A549 treated with RU486 at 1 μM for 4 hours (cell line): ENCODE measurements at places on chromosomes 6 and 20. TPM values are rescaled to one million over a fixed set of nuclear protein-coding genes. Genes with fewer than 3 reads are reported as not detected.

The GGTLC1 gene
- total RNA-seq = not detected in 5 replicates

The DDO gene
- 0.07 to 0.12 TPM (median 0.09 TPM) in 3 of 5 replicates, not detected in the others for total RNA-seq

The WFDC13 gene
- not detected in 5 replicates for total RNA-seq

The ABRACL gene
- 44.7 to 66.2 TPM (median 49.0 TPM) in 5 replicates for total RNA-seq

The FIG4 gene
- 2.7 to 4.8 TPM (median 4.2 TPM) in 5 replicates for total RNA-seq

The OPRM1 gene
- total RNA-seq = not detected in 5 replicates

The SLPI gene
- 8.9 to 16.3 TPM (median 11.7 TPM) in 5 replicates for total RNA-seq

The XKR7 gene
- 0.01 TPM in 1 of 5 replicates, not detected in the others for total RNA-seq

The PPP2R5D gene
- total RNA-seq = 25.0 to 28.8 TPM (median 26.9 TPM) in 5 replicates

The GUCA1A gene
- not detected in 5 replicates for total RNA-seq

The RAMACL gene
- 0.09 to 0.18 TPM in 2 of 5 replicates, not detected in the others for total RNA-seq

The NR2E1 gene
- total RNA-seq = 0.03 TPM in 1 of 5 replicates, not detected in the others

The ASIP gene
- total RNA-seq = not detected in 5 replicates

The GNMT gene
- 0.18 to 0.24 TPM (median 0.19 TPM) in 3 of 5 replicates, not detected in the others for total RNA-seq

The SOX18 gene
- 1.3 to 2.8 TPM (median 2.5 TPM) in 5 replicates for total RNA-seq

The POFUT1 gene
- total RNA-seq = 37.2 to 44.1 TPM (median 39.1 TPM) in 5 replicates

The SMLR1 gene
- total RNA-seq = not detected in 5 replicates

The DDR1 gene
- 42.6 to 57.5 TPM (median 51.4 TPM) in 5 replicates for total RNA-seq

The VSX1 gene
- total RNA-seq = 0.74 to 1.6 TPM (median 1.1 TPM) in 5 replicates

The NKX2-2 gene
- not detected in 5 replicates for total RNA-seq

The TFAP2A gene
- total RNA-seq = 14.4 to 18.4 TPM (median 17.4 TPM) in 5 replicates

The ENPP1 gene
- 0.95 to 1.7 TPM (median 1.6 TPM) in 5 replicates for total RNA-seq

The SIRPG gene
- not detected in 5 replicates for total RNA-seq

The GSTA1 gene
- total RNA-seq = 0.26 TPM in 1 of 5 replicates, not detected in the others

The ECT2L gene
- not detected in 5 replicates for total RNA-seq

The CLIC5 gene
- total RNA-seq = not detected in 5 replicates

The PIGT gene
- total RNA-seq = 86.2 to 103 TPM (median 99.3 TPM) in 5 replicates

The LGSN gene
- 2.7 to 3.8 TPM (median 3.2 TPM) in 5 replicates for total RNA-seq

The MAFB gene
- 0.05 to 0.11 TPM (median 0.07 TPM) in 5 replicates for total RNA-seq

The CALHM6 gene
- total RNA-seq = not detected in 5 replicates

The PRICKLE4 gene
- 0.61 to 1.3 TPM (median 0.63 TPM) in 3 of 5 replicates, not detected in the others for total RNA-seq

The ULBP1 gene
- 0.64 to 1.3 TPM (median 0.80 TPM) in 5 replicates for total RNA-seq

The COL21A1 gene
- total RNA-seq = 0.43 to 1.5 TPM (median 0.72 TPM) in 5 replicates

The SIRT5 gene
- total RNA-seq = 3.4 to 4.7 TPM (median 4.2 TPM) in 5 replicates

The HLA-G gene
- total RNA-seq = 0.13 TPM in 1 of 5 replicates, not detected in the others

The LAMA4 gene
- total RNA-seq = 1.7 to 2.4 TPM (median 1.9 TPM) in 5 replicates

The BNIP5 gene
- total RNA-seq = not detected in 5 replicates

The DDX43 gene
- total RNA-seq = not detected in 5 replicates
